IMR-90 (cell line): ENCODE measurements at places on chromosomes 5 and 9. TPM values are rescaled to one million over a fixed set of nuclear protein-coding genes. Genes with fewer than 3 reads are reported as not detected.
A peak's percentile ranks its signal among the peaks of the same experiment; 100 is the strongest.

GRCh38 chr5:176809544-176810080 is 747 bp upstream of the UNC5A start:
- no peaks in the 10 kb centered on the region for H3K36me3 ChIP-seq
- H3K4me1 ChIP-seq: no peaks in the 10 kb centered on the region; the same call in 1 of the 2 replicates
- no peak for DNase-seq
- no peak overlapping the region for H3K27ac ChIP-seq
- no peak overlapping the region; the same call in 1 of the 2 replicates for H3K4me3 ChIP-seq

GRCh38 chr9:88574953-88575352 is 40.0 kb downstream of the NXNL2 start:
- H3K27me3 ChIP-seq: no peaks in the 10 kb centered on the region
- peak; percentile 74 for DNase-seq
- no peak overlapping the region for H3K4me3 ChIP-seq
- no peaks in the 10 kb centered on the region for H3K36me3 ChIP-seq

GRCh38 chr5:174354571-174354970 is 309.1 kb downstream of the NSG2 start:
- H3K27ac ChIP-seq: no peak overlapping the region
- H3K36me3 ChIP-seq: no peaks in the 10 kb centered on the region
- H3K4me1 ChIP-seq: no peaks in the 10 kb centered on the region
- no peaks in the 10 kb centered on the region for H3K27me3 ChIP-seq

DNA sequence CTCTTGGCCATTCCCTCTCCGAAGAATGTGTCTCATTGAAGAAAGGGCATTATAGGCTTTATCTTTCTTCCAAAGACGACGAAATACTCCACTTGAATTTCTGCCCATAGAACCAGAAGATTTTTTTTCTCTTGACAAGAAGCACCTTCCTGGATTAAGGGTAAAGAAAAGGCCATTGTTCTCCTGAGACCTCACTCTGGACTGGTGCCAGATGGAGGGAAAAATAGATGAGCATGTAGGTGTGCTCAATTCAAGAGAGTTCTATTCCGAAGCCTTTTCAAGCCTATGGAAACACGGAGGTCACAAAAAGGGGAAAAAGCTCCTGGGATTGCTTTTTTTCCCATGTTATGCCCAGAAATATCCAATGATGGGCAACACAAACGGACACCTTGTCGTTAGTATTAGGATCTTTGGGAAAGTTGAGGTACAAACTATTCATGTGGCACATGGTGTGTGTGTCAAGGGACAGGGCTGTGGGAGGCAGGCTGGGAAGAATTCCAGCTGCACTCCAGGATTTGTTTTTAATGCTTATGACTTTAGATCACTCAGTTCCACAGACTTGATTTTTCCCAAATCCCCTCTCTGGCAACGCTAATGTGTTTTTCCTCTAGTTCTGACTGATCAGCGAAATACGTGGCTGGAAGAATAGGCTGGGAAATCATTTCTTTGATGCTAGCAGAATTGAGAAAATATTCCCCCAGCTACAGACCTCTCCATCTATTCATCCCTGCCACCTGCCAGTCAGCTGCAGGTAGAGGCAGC is 89.9 kb downstream of the SIL1 start:
- no peaks in the 10 kb centered on the region for H3K27me3 ChIP-seq
- H3K36me3 ChIP-seq: no peaks in the 10 kb centered on the region
- H3K27ac ChIP-seq: peak overlapping the region; percentile 9; the same call in 1 of the 2 replicates
- H3K4me1 ChIP-seq: peaks cover 20% of the 10 kb centered on the region
- H3K4me3 ChIP-seq: no peak overlapping the region
- DNase-seq: peak; percentile 88

Gene GPR151
- not detected in 2 replicates for total RNA-seq

DNA sequence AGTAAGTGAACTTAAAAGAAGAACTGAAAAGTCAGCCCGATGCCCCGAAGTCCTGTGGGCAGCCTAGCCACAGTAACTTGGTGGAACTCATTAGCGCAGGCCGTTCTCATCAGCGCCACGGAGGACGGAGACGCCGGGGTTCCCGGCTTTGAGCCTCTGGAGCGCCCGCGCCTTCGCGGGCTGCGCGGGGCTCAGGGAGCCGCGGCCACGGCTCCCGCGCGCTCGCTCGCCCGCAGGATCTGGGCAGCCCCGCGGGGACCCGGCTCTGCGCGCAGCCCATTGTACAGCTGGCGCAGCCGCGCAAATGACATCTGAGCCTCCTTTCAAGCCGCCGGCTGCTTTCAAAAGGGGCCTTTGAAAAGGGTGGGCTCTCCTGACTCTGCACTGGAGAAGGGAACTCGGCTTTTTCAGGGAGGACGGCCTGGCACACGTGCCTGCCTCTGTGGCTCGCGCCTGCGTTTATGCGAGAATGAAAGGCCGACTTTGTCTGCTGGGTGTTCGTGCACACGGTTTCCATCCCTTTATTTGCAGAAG is 40.7 kb downstream of the TLR4 start:
- H3K4me3 ChIP-seq: no peak overlapping the region
- H3K36me3 ChIP-seq: no peaks in the 10 kb centered on the region
- no peaks in the 10 kb centered on the region for H3K4me1 ChIP-seq

GRCh38 chr5:6667648-6668047 is 34.4 kb downstream of the SRD5A1 start:
- H3K36me3 ChIP-seq: peaks cover 13% of the 10 kb centered on the region
- no peaks in the 10 kb centered on the region for H3K27me3 ChIP-seq
- H3K4me3 ChIP-seq: no peak overlapping the region
- no peak overlapping the region for H3K27ac ChIP-seq

GRCh38 chr5:109927639-109928038 is 237.9 kb downstream of the MAN2A1 start:
- no peaks in the 10 kb centered on the region for H3K36me3 ChIP-seq
- no peak overlapping the region for H3K27ac ChIP-seq
- no peak overlapping the region for H3K4me3 ChIP-seq
- peaks cover 2% of the 10 kb centered on the region; the same call in 1 of the 2 replicates for H3K4me1 ChIP-seq
- no peak for DNase-seq

- no peak for DNase-seq
- no peak overlapping the region for H3K27ac ChIP-seq
- H3K4me1 ChIP-seq: peaks cover 5% of the 10 kb centered on the region; the same call in 1 of the 2 replicates
- H3K27me3 ChIP-seq: no peaks in the 10 kb centered on the region
Measured at GRCh38 chr5:143691945-143692290, 120.0 kb upstream of the HMHB1 start.

DNA sequence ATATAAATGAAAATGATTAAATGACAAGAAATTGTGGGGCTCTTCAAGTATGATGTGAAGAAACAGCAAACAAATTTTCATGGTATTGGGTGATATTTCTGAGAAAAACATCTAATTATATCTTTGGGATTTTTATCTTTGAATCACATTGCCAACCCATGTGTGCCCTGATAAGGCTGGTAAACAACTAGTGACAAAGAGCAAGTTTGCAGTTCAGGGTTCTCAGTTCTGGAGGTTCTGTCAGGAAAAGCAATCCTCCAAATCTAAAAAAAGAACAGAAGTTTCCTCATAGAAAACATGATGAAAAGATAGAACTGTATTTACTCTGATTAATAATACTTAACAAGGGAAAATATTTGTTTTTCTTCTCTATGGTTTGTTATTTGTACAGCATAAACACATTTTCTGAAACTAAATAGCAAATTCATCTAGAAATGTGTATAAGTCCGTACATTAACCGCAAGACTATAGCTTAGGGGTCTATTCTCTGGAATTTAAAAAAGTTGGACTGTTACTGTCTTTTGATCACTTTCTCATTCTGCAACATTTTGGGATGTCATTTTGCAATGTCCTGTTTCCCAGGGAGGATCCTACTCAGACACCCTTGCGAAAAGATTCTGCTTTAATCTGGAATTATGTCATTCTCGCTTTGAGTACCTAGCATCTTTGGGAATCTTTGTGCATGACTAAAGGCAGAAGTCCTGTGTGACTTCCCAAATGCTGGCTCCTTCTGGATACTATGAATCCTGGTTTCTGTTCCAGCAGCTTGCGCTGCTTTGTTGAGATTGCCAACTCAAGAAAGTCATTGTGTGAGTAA is 308.5 kb downstream of the ADGRV1 start:
- H3K27ac ChIP-seq: no peak overlapping the region
- H3K36me3 ChIP-seq: no peaks in the 10 kb centered on the region
- DNase-seq: peak; percentile 8
- no peaks in the 10 kb centered on the region for H3K27me3 ChIP-seq

DNA sequence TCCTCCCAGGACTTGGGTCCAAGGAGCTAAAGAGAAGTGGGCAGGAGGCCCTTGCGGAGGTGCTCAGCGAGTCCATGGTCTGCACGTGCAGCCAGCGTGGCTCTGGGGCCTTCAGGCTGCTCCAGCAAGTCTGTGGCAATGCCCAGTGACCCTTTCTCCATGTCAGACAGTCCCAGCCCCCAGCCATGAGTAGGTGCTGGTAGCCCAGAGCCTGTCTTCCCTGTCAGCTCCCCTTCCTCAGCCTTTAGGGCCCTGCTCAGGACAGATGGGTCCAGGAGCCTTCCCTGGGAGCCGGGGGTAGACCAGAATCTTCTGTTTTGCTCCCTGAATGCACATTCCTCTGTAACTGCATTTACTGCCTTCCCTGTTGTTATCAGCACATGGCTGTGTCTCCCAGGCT is 147.2 kb upstream of the IRX2 start:
- no peak for DNase-seq
- H3K27ac ChIP-seq: no peak overlapping the region
- no peak overlapping the region for H3K4me3 ChIP-seq
- H3K4me1 ChIP-seq: no peaks in the 10 kb centered on the region

DNA sequence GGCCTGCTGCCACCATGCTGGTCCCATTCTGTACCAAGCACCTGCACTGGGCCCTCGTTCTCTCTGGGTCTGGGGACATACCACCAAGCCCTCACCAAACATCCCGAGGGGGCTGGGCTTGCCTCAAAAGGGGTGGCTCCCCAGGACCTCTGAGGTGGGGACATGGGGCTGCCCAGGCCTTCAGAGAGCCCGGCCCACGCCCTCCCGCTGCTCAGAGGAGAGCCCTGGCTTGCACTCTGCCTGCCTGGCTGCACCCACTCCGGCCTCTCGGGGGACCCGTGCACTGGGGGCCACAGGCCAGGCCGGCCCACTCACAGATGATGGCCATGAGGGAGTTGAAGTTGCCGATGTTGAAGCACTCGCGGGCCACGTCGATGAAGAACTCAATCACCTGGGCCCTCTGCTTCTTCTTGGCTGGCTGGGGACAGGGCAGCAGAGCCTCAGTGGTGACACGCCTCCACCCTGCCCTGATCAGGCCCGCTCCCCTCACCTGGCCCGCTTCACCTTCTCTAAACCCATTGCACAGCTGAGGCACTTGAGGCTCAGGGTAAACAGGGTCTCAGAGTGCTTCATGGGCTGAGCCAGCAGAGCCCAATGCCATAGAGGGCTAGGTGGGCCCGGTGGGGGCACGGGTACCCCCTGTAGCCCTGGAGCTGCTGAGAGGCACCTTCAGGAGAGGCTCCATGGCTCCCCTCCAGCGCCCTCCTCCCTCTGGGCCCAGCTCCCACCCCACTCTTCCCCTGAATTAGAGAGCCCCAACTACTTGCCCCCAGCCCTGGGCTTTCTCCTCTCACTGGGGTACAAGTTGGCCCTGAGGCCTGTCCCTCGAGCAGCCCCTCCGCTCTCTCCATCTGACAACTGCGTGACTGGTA is 47.7 kb upstream of the RNF130 start:
- H3K27me3 ChIP-seq: peaks cover 3% of the 10 kb centered on the region
- no peak overlapping the region for H3K4me3 ChIP-seq
- H3K36me3 ChIP-seq: no peaks in the 10 kb centered on the region
- H3K4me1 ChIP-seq: no peaks in the 10 kb centered on the region
- DNase-seq: no peak
- no peak overlapping the region for H3K27ac ChIP-seq

Gene TMC1
- not detected in 2 replicates for total RNA-seq

Gene RNF183
- not detected in 2 replicates for total RNA-seq

DNA sequence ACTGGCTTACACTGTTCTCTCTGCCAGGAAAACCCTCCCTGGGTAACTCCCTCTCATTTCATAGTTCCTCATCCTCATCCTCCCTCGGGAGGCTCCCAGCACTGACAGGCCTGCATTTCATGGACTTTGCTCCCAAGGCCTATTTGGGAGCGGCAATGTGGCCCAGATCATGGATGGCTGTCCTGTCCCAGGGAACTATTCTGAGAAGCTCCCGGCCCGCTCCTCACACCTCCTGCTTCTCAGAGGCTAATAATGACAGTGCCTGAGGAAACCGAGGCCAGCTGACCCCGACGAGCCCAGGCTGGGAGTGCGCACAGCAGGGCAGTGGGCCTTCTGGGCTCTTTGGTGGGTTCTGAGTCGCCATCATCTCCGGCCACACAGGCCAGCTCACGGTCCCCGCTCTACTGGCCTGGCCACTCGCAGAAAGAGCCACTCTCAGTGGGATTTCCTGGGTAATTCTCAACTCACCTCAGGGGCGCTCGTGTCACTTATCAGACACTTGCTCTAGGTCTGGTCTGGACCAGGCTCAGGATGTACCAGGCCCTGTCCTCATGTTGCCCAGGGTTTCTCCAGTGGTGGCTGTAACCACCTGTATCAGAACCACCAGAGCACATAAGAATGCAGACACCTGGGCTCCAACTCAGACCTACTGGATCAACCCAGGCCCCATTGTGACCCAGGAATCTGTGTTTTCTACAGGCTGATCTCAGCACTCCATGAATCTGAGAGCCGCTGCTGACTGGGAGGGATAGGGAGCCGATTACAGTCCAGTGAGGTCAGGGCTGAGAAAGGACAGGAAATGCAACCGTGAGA is 2.0 kb upstream of the DOLPP1 start:
- H3K36me3 ChIP-seq: no peaks in the 10 kb centered on the region
- no peak overlapping the region for H3K4me3 ChIP-seq
- H3K27ac ChIP-seq: no peak overlapping the region
- no peaks in the 10 kb centered on the region for H3K27me3 ChIP-seq

DNA sequence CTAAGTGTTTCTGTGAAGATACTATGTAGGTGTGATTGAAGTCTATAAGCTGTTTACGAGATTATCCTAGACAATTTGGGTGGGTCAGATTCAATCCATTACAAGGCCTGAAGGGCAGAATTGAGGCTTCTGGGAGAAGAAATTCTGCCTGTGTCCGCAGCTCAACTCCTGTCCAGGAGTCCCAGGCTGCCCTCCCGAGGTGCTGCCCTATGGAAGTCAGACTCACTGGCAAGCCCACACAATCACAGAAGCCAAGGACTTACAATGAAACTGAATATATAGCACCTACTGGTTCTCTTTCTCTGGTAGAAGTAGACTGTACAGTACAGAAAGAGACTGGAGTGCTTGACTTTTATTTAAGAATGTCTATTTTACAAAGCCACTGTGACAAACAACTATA is 74.5 kb downstream of the EPB41L4A start:
- no peaks in the 10 kb centered on the region for H3K27me3 ChIP-seq
- DNase-seq: no peak
- H3K4me3 ChIP-seq: no peak overlapping the region
- no peaks in the 10 kb centered on the region for H3K36me3 ChIP-seq
- H3K27ac ChIP-seq: no peak overlapping the region

DNA sequence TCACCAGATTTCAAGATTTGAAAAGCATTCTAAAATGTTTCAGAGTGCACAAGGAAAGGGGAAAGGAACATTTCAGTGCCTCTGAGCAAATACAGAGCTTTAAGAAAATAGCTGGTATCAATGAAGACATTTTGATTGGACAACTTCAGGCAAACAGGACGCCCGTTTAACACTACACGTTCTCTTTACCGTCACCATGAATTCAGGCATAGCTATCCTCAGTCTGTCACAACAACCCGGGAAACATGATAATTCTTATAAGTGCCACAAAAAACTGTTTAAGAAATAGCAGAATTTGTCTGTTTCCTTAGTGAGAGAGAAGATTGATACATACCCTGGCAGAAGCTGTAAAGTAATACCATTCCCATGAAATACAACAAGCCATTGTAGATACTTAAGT is 392.4 kb upstream of the PDE4D start:
- no peaks in the 10 kb centered on the region for H3K27me3 ChIP-seq
- no peaks in the 10 kb centered on the region for H3K4me1 ChIP-seq
- DNase-seq: no peak
- no peak overlapping the region for H3K27ac ChIP-seq
- no peak overlapping the region for H3K4me3 ChIP-seq
